ENCODE measurements at places on chromosomes 1 and 21.

GRCh38 chr1:244576259-244576892 lies 76.5 kb upstream of the DESI2 start:
- no peak for DNase-seq

DNA sequence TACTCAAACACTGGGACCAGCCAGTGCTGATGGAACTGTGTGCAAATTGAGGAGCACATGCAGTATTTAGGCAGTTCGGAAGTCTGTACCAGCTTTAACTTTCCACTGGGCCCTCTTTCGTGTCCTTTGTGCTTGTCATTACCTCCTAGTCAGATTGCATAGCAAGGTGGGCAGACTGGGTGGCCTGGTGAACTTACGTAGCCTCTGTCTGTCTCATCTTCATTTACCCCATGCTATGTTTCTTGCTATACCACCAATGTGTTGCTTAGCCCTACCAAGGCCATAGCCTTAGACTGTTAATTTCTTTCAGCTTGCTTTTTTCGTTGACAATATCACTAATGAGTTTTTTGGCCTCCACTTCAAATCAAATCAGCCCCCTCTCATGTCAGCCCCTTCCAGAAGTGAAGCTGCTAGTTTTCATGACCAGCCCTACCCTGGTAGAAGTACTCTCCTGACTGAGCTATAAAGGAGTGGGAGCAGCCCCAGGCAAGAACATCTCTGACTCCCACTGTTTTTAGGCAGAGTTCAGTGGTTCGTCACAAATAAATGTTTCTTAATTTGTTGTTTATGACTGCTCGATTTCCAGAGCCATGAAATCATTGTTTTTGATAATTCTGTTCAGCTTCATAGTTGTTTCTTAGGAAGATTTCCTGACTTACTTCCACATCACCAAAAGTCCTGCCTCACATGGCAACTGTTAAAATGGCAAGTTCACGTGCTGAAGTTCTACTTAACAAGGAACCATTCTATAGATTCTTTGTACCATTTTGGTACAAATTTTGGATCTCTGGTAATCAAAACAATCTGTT lies 19.3 kb downstream of the PRKACB start:
- DNase-seq = no peak

DNA sequence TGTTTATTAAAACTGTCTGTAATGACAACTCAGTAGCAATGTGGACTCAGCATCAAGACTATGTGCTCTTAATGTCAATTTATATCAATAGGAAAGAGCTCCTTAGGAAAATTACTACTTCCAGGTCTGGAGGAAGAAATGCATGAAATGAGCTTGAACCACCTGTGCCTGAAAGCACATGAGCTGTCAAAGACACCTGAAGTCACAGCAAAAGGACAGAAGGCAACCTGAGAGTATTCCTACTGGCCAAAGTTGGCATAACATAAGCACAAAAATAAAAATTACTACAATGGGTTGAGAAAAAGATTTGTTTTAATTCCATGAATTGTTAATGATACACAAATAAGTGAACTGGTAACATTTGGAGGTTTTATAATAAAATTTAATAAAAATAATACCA lies 13.4 kb upstream of the KRTAP7-1 start:
- DNase-seq = no peak

DNA sequence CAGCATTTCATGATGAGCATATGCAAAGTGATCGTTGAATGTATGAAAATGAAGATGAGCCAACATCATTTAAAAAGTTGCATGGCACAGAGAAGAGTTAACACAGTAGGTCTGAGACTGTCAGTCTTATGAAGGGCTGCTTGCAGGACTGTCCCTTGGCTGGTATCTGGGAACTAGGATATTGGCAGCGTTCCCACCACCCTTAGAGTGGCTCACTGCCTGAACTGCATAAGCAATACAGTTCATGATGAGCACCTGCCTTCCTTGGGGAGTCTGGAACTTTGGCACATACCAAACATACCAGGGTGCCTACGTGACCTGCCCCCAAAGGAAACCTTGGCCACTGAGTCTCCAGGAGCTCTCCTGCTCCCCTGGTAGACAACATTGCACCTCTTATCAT lies 161.8 kb downstream of the DSCAM start:
- no peak for DNase-seq

DNA sequence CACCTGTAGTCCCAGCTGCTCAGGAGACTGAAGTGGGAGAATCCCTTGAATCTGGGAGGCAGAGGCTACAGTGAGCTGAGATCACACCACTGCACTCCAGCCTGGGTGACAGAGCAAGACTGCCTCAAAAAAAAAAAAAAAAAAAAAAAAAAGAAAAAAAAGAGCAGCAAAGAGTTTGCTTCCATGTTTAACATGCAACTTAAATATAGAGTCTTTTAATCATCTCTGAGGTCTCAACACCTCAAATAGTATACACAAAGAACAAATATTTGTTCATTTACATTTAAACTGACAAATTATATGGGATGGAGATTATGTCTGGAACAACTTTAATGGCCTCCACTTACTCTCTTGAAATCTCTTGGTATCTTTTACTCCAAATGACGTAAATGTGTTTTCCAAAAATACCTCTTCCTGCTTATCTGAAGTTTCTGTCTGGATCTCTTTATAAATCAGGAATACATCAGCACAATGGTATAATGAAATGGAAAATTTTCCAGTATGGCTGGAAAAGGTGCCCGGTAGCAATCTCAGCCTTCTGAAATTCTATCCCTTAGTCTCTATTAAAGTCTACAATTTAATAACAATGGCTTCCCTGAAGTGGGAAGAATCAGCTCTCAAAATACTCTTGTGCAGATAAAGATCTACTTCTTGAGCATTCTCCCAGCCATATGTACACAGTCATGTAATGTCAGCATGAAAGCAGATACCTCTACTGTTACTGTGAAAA lies 258.5 kb downstream of the OMA1 start:
- DNase-seq = no peak

- no peak for DNase-seq
Measured at GRCh38 chr1:215643592-215644321, 76.7 kb downstream of the KCTD3 start.

DNA sequence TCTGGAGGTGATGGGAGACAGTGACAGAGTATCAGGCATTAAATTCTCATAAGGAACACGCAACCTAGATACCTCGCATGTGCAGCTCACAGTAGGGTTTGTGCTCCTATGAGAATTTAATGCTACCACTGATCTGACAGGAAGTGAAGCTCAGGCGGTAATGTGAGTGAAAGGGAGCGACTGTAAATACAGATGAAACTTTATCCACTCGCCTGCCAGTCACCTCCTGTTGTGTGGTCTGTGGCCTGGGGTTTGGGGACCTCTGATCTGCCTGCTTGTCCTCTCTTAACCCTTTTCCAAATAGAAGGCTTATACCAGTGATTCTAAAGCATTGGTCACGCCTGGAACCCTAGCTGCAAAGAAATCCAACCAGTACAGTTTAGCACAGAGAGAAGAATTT lies 15.3 kb downstream of the GABPA start:
- DNase-seq = no peak

DNA sequence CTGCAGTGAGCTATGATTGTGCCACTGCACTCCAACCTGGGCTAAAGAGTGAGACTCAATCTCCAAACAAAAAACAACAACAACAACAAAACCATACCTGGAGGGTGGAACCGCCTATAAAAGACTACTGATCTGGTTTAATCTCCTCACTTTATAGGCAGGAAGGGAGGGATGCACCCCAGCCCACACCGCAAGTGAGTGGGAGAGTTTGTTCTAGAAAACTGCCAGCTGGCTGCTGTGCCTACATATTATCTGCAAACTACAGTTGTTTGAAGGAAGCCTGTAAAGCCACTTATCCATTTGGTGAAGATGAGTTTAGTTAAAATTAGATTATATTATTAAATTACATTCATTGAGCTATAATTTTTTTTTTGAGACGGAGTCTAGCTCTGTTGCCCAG lies 9.1 kb upstream of the SRSF10 start:
- DNase-seq = no peak

GRCh38 chr1:195789321-195789720 lies 818.9 kb downstream of the KCNT2 start:
- DNase-seq = no peak

GRCh38 chr21:35044128-35044527 lies 5.0 kb downstream of the RUNX1 start:
- DNase-seq = no peak

DNA sequence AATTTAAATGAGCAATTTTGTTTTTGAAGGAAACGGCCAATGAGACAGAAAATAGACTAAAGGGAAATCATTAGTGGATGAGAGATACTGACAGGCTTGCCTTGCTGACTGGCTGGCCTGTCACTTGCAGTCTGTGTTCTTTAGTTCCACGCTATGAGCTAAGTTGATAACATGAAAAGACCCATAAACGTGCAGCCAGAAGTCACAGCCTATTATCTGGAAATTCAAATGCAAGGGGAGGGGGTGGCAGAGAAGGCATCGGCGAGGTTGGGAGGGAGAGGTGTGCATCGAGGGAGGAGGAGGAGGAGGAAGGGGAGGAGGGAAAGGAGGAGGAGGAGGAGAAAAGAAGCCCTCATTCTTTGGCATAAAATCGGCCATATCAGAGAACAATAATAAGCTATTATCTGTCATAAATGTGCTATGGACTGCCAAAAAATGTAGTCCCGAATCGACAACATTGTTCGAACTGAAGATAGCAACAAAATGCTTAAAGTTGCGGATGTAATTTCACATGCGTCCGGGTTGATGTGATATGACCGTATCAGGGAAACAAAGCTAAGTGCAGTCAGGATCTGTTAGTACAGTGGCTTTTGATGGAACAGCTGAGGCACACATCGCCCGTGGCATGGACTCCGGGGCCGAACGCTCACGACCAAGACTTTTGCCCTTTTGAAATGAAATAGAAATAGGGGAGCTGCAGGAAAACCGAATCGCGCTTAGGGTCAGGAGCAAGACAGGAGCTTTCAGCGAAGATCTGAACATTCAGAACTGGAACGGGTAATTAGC lies 11.6 kb upstream of the BARHL2 start:
- no peak for DNase-seq

DNA sequence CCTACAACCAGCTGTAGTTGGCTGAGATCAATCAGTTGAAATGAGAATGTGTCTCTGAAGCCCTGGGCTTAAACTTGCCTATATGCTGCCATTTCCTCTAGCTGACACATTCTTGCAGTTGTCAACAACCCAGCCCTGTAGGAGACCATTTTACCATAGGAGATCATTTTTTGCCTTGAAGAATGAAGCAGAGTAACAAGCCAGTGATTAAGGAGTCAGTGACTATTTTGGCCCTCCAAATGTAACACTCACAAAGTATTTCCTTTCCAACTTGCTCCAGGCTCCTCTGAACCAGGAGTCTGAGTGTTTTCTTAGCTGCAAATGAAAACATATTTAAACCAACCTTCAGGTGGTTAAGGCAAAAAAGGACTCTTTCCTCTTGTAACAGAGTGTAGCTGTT lies 183.5 kb downstream of the ZZZ3 start:
- DNase-seq = no peak

GRCh38 chr1:170887726-170888125 lies 47.6 kb upstream of the MROH9 start:
- DNase-seq = no peak

DNA sequence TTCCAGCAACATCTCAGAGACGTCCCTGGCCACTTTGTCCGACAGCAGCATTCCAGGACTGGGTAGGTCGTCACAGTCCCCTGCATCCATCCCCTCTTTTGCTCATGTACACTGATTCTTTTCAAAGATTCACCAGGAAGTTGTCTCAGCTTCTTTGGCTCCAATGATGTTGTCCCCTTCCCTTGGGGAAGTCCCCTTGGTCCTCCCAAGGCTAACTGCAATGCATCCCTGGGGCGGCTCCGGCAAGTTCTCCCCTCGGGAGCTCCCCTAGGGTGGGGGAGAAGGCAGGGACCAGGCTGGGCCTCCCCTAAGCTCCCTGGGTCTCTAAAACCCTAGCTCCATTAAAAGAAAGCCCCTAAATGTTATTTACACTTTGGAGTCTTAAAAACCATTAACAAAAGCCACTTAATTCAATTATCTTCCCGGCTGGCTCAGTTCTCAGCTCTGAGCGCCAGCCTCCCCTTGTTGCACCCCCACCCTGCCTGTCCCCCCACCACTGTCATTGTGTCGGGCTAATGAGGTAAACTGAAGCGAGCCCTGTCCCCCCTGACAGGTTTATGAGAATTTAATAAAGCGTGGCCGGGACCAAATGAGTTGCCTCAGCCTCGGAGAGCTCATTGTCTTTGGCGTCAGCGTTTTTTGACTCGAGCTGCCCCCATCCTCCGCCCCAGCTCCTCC lies 25.3 kb downstream of the KNCN start:
- no peak for DNase-seq

- no peak for DNase-seq
Measured at GRCh38 chr1:72485801-72486200, 203.5 kb upstream of the NEGR1 start.

Measured in iris pigment epithelial cell (primary cell).